ENCODE measurements at places on chromosomes 7 and 10.

DNA sequence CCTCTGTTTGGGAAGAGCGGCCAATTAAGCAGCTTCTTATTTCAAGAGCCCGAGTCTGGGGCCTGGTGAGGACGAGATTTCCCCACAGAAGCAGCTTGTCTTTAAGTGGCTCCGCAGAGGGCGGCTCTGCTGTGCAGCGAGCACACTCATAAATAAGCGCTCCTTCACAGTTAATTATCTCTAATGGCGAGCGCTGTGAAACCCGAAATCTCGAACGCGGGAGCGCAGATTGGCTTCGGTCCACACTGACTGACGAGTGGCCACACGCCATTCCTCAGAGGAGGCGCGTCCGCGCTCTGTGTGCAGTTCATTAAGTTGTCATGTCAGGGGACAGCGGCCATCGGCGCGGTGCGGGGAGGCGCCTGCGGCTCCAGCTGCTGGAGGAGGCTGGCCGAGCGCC lies 560.9 kb downstream of the DNAJB6 start:
- DNase-seq, result no peak

GRCh38 chr7:36945612-36946400 lies 221.5 kb upstream of the AOAH start:
- DNase-seq, result no peak

DNA sequence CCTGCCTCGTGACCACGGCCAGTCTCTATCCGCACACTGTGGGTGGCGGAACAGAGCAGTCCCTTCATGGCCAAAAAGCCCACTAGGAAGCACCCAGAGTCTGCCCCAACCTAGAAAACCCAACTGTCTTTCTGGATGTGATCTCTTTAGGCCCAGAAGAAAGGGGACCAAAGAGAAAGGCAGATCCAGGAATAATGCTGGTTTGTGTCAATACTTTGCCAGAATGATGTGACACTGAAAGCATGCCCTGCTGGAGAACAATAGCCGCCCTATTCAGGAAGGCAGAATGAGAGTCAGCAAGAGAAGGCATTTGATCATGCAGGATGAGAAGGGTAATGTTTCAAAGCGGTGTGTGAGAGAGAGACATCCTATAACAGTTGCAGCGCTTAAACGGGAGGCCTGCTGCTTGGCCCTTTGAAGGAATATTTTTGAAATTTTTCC lies 274.7 kb downstream of the USP6NL start:
- peak; percentile 74 for DNase-seq

DNA sequence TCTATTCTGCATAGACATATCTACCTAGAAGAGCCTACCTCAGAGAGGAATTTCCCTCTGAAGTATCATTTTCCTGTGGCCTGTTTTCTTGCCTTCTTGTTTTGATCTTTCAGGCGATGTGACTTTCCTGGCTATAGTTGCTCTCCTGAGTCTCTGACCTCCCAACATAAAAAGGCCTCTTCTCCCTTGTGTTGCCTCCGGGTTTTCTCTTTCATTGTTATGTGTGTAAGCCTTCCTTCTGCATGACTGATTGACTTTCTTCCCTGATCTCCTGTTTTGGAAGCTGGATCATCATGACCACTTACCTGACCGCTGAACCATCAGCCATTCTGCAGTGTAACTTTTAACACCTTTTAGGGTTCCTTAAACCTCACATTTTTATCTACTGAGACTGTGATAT lies 441.5 kb upstream of the ETV1 start:
- no peak for DNase-seq

GRCh38 chr7:38905056-38905759 lies 3.8 kb downstream of the VPS41 start:
- DNase-seq, result no peak

DNA sequence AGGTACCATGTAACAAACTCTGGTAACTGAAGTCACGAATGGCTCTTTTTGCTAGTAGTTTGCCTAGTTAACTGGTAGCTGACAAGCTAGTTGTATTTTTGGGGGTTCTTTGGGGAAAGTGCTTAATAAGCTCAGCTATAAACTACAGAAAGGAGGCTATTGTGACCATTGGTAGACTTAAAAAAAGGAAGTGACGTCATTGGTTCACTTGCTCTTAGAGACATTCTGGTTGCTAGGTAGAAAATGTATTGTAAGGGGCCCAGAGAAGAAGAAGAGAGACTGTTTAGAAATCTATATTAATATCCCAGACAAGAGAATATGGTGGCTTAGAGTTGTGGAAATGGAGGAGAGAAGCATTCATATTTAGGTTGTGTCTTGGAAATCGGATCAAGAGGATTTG lies 103.0 kb downstream of the NXPH1 start:
- DNase-seq, result no peak

DNA sequence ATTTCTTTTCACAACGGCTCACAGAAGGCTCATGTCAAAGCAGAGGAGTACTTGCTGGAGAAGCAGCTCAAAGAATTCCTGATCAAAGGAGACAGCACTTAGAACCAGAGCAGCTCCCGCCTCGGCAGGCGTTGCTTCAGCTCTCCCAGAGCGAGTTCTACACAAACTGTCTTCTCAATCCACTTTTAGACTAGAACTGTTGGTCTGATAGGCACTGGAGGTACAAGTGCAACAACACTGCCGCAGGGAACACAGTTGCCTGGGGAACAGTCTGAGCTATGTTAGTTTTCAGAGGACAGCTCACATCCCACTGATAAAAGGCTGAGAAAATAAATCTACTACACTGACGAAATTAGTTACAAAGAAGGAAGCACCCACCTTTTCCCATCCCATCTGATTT lies 35.4 kb downstream of the CYTH3 start:
- no peak for DNase-seq

GRCh38 chr7:81934596-81935301 lies 164.9 kb upstream of the HGF start:
- DNase-seq, result no peak

- DNase-seq, result no peak
These were observed 36.1 kb downstream of the MAD1L1 start for GRCh38 chr7:2196381-2197378.

- DNase-seq, result no peak
These were observed 41.5 kb upstream of the CXCL12 start for GRCh38 chr10:44426247-44427034.

DNA sequence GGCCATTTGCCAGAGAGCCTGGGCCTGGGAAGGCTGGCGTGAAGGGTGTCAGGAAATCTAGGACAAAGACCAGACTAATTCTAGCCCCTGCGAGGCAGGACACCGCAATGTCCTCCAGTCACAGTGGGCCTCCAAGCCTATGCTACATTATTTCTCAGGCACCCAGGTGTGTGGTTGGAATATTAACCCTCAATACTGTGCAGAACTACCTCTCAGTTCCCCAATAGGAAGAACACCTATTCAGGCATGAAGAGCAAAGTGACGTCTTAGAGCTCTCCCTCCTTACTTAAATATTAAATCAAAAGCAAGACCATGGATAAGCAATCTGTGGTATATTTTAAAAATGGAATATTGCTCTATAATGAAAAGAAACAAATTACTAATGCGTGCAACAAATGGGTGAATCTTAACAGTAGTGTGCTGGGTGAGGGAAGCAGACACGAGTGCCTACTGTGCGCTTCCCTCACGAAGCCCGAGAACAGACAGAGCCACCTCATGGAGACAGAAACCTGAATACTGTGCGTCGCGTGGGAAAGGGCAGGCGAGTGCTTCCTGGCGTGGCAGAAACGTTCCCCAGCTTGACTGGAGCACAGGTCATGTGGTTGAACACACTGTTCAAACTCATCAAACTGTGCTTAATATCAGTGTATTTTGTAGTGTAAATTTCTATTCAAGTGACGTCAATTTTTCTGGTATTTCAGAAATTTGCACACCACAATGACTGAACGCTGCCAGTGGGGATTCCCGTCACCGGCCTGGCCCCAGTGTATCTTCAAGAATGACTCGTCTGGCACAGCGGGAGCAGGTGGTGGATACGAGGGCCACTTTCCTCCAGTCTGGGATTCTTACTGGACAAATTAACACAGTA lies 15.5 kb upstream of the PTPRN2 start:
- no peak for DNase-seq

DNA sequence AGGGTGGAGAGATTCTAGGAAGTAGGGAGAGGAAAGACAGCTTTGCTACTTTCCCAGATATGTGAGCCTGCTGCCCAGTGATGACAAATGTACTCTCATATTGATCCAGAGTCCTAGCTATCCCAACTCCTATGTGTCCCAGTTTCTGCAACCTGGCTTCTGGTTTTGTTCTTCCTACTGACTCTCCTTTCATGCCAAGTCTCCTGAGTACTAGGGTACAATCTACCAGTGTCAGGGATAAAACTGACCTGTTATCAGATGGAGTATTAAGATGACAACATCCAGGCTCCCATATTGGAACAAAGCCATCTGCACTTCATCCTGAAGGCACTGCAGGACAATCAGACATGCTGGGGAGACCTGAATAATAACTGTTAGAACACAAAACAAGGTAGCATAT lies 233.7 kb upstream of the PHYHIPL start:
- no peak for DNase-seq

DNA sequence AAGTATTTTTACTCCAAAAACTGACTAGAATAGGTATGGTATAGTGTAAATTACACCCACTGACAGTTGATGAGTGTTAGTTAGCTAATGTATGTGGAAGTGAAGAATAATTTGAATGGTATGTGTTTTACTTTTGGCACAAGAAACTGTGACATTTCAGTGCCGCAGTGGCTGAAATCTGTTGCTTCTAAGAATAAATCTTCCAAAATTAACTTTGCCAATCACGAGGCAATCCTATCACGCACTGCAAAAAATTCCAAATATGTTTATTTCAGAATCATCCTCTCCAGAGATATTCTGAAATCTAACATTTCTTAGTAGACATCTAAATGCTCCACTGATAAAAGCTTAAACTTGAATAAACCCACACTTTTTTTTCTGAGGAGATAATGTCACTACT lies 61.2 kb downstream of the PCLO start:
- no peak for DNase-seq

Data from spinal cord (tissue), 10 donors.